ENCODE measurements at places on chromosomes 7 and 10.

DNA sequence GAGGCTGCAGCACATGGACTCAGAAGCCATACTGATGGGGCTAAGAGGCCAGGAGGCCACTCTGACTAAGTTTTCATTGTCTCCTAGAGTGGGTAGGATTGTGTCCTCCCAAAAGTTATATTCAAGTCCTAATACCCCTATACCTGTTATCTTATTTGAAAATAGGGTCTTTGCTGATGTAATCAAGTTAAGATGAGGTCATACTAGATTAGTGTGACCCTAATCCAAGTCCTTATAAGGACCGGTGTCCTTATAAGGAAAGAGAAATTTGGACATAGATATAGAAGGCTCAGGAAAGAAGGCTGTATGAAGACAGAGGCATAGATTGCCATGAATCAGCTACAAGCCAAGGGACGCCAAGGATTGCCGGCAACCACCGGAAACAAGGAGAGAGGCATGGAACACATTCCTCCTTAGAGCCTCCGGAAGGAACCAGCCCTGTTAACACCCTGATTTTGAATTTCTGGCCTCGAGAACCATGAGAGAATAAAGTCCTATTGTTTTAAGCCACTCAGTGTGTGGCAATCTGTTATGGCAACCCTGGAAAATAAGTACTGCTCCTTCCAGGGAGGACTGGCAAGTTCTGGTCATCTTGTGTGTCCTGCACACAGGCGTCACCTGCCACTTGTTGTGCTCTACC lies 157.0 kb downstream of the EMX2 start:
- DNase-seq = no peak

DNA sequence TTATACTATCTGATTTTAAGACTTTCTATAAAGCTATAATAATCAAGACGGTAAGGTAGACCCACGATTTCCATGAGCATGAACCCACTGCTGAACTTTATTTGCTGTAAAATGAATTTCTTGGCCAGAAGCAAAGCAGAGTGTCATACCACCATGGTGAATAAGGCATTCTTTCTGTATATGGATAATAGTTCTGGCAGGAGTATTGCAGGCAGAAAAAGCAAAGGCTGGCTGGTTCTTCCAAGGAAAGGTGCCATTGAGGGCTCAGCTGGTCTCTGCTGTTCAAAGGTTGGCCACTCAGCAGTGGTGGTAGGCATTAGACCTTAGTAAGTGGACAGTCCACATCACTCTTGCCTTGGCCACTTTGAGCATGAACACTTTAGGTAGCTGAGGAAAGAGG lies 104.1 kb upstream of the KCNMA1 start:
- peak; percentile 23 for DNase-seq

GRCh38 chr7:102258073-102258748 lies 28.5 kb upstream of the SH2B2 start:
- DNase-seq = no peak

GRCh38 chr10:6328699-6329423 lies 126.1 kb downstream of the PFKFB3 start:
- DNase-seq = no peak

GRCh38 chr7:76142861-76143260 lies 58.8 kb upstream of the SRRM3 start:
- DNase-seq = no peak

GRCh38 chr7:128017460-128017859 lies 13.8 kb downstream of the LRRC4 start:
- no peak for DNase-seq

GRCh38 chr10:69318106-69318866 lies 40.0 kb downstream of the HK1 start:
- DNase-seq = peak; percentile 86

- no peak for DNase-seq
Observed at GRCh38 chr10:71063401-71063800, 149.0 kb upstream of the UNC5B start.

DNA sequence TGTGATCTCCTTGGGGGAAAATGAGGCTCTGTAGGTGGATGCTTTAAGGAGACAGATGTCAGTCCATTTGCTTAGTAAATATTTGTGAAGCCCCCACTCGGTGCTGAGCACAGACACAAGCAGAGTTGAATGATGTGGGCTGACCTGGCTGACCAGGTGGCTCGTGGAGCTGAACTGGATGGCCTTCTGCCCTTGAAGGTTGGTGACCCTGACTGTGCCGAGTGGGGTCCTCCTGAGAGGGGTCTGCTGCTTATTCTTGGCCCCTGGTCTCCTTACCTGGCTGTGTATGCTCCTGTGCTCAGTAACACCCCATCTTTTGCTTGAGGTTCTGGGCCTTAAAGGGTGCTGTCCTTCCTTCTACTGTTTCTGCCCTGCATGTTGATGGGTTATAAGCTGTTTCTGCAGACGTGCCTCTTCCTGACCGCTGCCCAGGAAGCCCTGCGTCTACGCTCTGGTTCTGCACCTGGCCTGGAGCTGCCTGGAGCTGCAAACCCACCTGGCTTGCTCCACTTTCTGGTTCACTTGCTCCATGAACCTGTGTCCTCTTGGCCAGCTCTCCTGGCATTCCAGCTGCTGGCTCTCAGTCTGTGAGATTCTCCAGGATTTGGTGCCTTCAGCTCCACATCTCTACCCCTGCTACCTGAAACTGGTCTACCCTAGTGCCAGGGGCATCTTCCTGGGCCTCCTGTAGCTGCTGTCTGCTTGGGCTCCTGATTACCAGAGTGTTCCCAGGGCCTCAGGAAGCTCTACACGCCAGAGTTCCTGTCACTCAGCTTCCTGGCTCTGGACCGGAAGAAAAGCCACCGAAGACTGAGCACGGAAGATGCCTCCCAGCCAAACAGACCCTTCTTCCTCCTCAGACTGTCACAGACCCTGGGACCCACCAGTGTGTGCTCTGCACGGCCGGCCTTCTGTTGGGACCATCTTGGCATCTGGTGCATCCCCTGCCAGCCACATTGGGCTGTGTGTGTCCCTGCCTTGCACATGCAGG lies 76.5 kb downstream of the ADCY1 start:
- no peak for DNase-seq

DNA sequence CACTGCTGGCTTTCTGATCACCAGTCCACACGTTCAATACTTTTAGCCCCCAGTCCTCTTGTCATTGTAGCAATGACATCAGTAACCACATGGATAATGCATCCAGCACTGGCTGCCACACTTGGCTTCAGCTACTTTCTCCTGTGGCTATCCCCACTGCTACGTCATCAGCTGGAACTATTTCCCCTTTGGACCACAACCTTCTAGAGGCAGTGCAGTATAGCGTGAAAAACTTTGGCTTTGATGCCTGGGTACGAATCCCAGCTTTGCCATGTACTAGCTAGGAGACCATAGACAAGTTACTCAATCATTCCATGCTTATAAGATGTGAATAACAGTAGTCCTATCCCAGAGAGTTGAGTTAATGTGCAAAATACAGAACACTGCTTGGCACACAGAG lies 63.2 kb downstream of the CCDC3 start:
- no peak for DNase-seq

- no peak for DNase-seq
Observed at GRCh38 chr10:124104011-124104627, 10.7 kb upstream of the CHST15 start.

DNA sequence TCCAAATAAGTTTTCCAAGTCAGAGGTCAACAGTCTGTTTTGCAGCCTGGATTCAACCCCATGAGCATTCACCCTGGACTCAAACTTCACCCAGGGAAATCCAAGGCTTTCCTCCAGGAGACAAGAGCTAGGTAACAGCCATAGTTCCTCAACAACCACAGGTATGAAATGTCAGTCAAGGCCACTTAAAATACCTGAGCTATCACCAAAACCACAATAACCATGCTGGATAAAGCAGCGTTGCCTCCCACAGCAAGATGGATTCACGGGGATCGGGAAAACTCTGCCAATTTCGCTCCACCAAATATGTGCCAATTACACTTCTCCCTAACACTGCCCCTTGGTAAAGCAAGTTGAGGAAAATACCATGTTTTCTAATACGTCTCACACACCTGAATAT lies 444.1 kb upstream of the KLF6 start:
- DNase-seq = no peak

Data from fibroblast of gingiva (primary cell).